Stimulated activated CD4-positive, alpha-beta T cell treated with anti-CD3 and anti-CD28 coated beads, Interleukin-4, amount 100 ng/mL, for 4 hours (primary cell): ENCODE measurements at places on chromosomes 2 and 18.

- no peak for DNase-seq
Measured at GRCh38 chr18:9823805-9824473, 61.8 kb upstream of the TXNDC2 start.

DNA sequence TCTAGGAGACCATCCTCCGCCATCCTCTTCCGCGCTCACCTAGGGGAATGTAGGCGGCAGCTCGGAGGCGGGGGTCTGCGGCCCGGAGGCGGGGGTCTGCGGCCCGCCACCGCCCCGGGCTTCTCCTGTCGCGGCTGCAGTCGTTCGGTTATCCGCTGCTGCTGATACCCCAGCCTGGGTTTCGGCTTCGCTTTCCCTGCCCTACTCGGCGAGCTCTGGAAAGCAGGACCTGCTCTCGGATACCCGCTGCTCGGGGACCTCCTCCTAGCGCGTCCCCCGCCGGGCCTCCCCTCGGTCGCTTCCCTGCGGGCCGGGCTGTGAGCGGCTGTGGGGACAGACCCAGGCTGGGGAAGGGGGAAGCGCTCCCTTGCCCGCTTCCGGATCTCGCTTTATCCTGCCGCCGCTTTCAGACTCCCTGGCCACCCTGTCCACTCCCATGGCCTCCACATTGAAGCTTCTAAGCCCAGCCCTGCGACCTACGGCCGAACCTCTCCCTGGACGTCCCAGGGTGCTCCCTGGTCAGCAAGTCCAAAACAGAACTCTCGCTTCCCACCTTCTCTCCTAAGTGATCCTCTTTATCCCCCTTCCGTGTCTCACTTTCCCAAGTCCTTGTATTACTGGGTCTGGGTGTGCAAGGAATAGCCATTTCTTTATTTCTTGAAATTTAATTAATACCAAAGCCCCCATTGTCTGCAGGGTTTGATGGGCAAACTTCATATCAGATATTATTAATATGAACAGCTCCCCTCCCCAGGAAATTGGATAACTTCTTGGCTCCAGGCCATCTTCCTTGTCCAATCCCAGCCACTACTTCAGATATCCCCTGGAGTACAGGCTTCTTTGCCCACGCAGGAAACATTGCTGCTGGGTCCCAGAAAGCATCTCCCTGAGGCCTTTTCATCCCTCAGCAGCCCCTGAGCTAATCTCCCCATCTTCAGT, 769 bp downstream of the FKBP1B start:
- peak; percentile 6 for DNase-seq

- no peak for DNase-seq
Measured at GRCh38 chr18:77081390-77081778, 51.2 kb downstream of the MBP start.

GRCh38 chr2:196286821-196287220, 115.4 kb upstream of the STK17B start:
- DNase-seq = no peak

GRCh38 chr2:136863874-136864273, 98.5 kb downstream of the THSD7B start:
- DNase-seq = no peak
